Activated CD4-positive, alpha-beta memory T cell treated with anti-CD3 and anti-CD28 coated beads for 36 hours (primary cell): ENCODE measurements at places on chromosomes 6 and 20. TPM values are rescaled to one million over a fixed set of nuclear protein-coding genes. Genes with fewer than 3 reads are reported as not detected.

- DNase-seq, result no peak
Measured at GRCh38 chr6:146912730-146913685, 291.2 kb upstream of the STXBP5 start.

DNA sequence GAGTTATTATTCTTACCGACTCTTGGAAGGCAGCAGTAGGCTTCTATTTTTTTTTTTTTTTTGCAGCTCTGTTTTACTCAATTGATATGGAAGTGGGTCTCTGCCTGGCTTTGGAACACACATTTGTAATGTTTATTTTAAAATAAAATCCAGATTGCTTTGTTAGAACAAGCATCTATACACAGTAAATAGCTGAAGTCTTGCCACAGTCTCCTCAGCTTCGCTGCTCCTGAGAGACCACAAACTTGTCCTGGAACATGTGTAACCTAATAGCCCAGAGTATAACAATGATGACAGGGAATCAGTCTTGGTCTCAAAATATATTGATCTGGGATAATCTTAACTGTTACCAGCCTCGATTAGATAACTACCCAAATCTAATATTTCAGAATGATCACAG, 299.8 kb upstream of the NOX3 start:
- DNase-seq, result no peak

Gene COX4I2
- total RNA-seq, result not detected

- DNase-seq, result no peak
Measured at GRCh38 chr20:38441916-38442315, 6.8 kb upstream of the SNHG17 start.
